Bronchial epithelial cell (primary cell): ENCODE measurements at places on chromosomes 13 and 19.

DNA sequence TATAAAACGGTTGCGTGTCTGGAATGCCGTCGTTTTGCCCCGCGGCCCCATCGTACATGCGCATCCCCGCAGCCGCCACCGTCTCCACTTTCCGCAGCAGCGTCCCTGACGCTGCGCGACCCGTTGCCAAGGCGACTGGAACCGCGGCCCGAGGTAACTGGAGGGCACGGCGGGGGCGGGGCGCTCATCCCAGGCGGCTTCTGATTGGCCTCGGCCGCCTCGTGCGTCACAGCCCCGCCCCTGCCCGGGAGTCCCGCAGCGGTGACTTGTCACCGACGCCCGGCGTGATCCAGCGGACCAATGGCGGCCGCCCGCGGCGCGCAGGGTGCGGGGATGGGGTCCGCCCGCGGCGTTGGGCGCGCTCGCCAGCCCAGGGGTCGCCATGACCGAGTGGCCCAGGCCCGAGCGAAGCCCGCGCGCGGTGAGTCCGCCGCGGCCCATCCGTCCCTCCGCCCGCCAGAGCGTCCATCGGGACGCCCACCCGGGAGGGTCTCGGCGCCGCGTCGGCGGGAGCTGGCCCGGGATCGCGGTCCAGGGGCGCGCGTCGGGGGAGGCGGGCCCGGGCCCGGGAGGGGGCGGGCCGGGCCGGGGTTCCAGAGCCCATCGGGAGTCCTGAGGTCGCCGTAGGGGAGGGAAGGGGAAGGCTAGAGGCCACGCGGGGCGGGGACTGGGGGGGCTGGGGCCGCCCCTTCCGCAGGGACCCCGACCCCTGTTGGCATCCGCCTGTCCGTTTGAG, at the start of gene ZSCAN1:
Gene ZSCAN1 (plus strand): TSS at position 285 of the 736 bp plus-strand sequence. CDS start 3,812 bp downstream, outside the sequence.
- DNase-seq, result peak; percentile 22

DNA sequence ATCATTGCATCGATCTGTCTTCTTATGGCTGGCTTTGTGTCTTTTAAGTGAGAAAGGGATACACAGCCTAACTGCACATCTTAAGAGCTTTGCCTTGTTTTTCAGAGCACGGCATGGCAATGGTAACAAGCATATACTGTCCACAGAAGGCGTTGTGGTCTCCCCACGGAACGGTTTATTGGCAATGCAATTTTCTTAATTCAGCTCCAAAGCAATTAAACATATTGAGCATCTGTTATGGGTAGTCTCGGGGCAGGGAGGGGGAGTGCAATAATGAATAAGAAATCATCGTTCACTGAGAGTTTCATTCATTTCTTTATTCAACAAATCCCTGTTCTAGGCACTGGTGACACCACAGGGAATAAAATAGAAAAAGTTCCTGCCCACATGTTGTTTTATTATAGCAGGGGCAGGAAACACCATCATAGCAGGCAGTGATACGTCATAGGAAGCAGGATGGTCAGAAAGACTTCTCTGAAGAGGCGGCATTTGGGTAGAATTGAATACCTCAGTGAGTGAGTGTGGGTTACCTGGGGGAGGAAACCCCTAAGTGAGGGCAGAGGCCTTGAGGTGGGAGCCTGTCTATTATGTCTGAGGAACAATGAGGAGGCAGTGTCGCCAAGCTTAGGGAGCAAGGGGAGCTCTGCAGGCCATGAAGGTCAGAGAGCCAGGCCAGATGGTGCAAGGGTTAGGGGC, 185.7 kb upstream of the KL start:
- no peak for DNase-seq

DNA sequence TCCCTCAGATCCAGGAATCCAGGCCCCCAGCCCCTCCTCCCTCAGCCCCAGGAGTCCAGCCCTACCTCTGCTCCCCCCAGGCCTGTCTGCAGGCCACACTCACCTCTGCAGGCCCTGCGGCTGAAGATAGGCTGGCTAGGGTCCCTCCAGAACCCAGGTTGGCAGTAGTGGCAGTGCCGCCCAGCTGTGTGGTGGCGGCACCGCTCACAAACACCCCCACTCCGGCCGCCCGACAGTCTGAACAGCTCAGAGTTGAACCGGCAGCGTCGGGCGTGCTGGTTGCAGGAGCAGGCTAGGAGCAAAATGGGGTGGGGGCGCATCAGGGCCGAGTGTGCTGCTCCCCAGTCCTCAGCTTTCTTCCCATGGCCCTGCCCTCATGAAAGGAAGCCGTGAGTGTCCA, 8.3 kb downstream of the NTN5 start:
- DNase-seq, result no peak

- DNase-seq, result no peak
Observed at GRCh38 chr13:100636441-100636840, 38.2 kb downstream of the TMTC4 start.

DNA sequence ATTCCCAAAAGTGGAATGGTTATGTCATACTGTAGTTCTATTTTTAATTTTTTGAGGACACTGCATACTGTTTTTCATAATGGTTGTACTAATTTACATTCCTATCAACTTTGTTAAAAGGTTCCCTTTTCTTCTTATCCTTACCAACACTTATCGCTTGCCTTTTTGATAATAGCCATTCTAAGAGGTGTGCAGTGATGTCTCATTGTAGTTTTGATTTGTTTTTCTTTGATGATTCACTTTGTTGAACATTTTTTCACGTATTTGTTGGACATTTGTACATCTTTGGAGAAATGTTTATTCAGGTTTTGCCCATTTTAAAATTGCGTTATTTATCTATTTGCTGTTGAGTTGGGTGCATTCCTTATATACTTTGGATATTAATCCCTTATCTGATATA, 188.8 kb upstream of the SPRY2 start:
- DNase-seq, result peak; percentile 85

- DNase-seq, result peak; percentile 32
Observed at GRCh38 chr13:36344173-36344572, 2.0 kb downstream of the SPART start.

GRCh38 chr19:44947041-44947581, 1.3 kb downstream of the APOC2 start:
- no peak for DNase-seq

DNA sequence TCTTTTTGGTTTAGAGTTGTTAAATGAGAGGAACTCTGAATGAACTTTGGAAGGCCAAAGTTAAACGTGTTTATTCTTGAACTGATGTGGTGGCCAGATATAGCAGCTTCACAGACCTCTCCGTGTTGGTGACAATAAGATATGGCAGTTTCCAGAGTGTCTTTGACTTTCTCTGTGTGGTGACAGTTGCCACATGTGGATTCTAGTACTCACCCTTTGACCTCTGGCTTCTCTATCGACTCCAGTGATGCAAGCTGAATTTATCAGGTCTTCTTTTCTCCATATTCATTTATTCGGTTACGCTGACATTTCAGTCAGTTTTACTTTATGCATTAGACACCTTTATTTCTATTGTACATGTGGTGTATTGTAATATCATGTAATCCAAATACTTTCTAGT, 1469.5 kb downstream of the SLITRK1 start:
- DNase-seq, result no peak

GRCh38 chr19:50222691-50223438, 19.4 kb downstream of the MYH14 start:
- DNase-seq, result no peak

GRCh38 chr19:542173-542866, 1.5 kb upstream of the GZMM start:
- no peak for DNase-seq

DNA sequence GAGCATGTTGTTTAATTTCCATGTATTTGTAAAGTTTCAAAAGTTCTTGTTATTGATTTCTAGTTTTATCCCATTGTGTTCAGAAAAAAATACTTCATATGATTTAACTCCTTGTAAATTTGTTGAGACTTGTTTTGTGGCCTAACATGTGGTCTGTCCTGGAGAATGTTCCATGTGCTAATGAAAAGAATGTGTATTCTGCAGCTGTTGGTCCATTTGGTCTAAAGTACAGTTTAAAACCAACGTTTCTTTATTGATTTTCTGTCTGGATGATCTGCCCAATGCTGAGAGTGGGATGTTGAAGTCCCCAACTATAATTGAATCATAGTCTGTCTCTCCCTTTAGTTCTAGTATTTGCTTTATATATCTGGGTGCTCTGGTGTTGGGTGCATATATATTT, 34.9 kb upstream of the TPP2 start:
- DNase-seq, result peak; percentile 56

GRCh38 chr13:110220471-110220870, 86.5 kb downstream of the COL4A1 start:
- no peak for DNase-seq

DNA sequence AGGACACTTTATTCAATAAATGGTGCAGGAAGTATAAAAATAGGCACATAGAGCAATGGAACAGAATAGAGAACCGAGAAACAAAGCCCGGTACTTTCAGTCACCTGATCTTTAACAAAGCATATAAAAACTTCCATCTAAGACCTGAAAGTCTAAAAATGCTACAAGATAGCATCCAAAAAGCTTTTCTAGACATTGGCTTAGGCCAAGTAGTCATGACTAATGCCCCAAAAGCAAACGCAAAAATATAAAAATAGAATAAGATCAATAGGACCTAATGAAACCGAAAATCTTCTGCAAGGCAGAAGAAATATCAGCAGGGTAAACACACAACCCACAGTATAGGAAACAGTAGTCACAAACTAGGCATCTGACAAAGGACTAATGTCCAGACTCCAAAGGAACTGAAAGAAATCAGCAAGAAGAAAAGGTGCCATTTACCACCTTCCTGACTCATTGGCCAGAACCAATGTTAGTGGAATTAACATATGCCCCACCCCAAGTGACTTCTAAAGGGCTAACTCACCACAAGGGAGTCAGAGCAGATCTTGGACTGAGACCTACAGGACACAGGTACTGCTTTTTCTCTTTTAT, 40.8 kb upstream of the CEACAM21 start:
- peak; percentile 5 for DNase-seq

DNA sequence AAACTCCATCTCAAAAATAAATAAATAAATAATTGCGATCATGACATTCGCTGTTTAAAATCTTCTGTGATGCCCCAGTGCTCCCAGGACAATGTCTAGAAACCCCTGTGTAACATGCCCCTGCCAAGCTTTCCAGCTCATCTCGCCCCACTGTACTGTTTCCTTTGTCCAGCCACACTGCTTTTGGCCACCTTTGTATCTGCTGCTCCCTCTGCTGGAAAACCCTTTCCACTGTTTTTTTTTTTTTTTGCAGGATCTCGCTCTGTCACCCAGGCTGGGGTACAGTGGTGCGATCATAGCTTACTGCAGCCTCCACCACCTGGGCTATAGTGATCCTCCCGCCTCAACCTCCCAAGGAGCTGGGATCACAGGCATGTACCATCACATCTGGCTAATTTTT, 7.5 kb downstream of the PLAUR start:
- no peak for DNase-seq

GRCh38 chr13:33362986-33363727, 77.6 kb upstream of the STARD13 start:
- no peak for DNase-seq

- no peak for DNase-seq
Observed at GRCh38 chr13:62280590-62280989, 864.9 kb upstream of the PCDH20 start.

- DNase-seq, result no peak
Observed at GRCh38 chr13:105370011-105370650, 1165.3 kb downstream of the EFNB2 start.

DNA sequence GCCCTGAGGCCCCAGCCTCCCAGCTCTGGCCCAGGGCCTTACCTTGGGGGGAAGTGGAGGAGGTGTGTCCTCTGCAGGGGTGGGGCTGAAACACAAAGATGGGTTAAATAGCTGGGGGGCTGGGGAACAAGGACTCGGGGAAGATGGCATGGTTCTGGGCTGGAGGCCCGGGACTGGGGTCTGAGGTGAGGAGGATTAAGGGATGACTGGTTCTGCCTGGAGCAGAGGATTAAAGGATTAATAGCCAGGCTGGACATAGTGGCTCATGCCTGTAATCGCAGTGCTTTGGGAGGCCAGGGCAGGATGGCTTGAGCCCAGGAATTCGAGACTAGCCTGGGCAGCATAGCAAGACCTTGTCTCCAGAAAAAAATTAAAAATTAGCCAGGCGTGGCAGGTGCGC, 11.6 kb downstream of the MAP4K1 start:
- DNase-seq, result no peak

- peak; percentile 52 for DNase-seq
Observed at GRCh38 chr13:66618702-66619101, 611.4 kb downstream of the PCDH9 start.

DNA sequence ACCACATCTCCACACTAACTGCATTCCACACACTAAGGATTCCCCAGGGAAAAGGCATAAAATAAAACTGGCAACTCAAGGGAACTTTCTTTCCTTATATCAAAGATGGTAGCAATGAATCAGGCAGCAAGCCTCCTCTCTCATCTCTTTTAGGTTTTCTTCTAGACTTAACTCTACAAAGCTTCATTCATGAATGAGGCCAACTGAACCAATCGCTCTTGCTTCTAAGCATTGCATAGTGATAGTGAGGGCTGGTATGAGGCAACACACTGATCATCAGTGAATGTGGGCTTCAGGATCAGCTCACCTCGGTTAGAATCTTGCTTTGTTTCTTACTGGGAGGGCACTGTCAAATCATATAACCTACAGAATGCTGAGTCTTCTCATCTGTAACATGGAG, 1090.7 kb upstream of the MIR17HG start:
- DNase-seq, result no peak

GRCh38 chr19:48596679-48597465, 9.7 kb upstream of the SPACA4 start:
- no peak for DNase-seq

GRCh38 chr13:97307882-97308624, 85.9 kb downstream of the MBNL2 start:
- DNase-seq, result peak; percentile 30

DNA sequence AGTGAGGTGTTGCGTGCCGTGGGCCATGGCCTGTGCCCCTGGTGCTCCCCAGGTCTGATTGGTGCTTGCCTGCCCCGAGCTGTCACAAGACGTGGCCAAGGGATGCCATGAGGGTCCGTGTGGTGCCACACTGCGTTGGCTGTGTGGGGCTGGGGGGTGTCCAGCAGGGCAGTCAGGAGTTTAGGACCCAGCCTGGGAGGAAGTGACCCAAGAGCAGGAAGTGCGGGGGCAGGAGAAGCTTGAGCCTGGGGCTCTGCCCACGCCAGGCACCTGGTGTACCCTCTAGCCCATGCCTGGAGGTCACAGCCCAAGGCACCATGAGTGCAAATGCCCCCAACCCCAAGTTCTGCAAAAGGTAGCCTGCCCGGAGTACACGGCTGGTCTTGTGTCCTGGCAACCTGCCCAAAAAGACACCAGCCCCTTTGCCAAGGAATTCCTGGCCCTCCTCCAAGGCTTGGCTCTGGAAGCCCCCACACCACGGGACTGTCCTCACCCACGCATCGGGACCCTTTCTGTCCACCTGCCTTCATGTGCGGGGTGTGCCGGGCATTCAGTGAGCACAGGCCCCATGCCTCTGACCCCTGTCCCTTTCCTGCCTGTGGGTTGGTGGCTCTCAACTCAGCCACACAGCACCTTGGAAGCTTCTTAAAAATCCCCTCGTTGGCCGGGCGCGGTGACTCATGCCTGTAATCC, 24.9 kb downstream of the MPND start:
- DNase-seq, result peak; percentile 22

- DNase-seq, result no peak
Observed at GRCh38 chr19:29439688-29440550, 85.9 kb upstream of the VSTM2B start.
